ENCODE measurements at places on chromosomes 1 and 21.

DNA sequence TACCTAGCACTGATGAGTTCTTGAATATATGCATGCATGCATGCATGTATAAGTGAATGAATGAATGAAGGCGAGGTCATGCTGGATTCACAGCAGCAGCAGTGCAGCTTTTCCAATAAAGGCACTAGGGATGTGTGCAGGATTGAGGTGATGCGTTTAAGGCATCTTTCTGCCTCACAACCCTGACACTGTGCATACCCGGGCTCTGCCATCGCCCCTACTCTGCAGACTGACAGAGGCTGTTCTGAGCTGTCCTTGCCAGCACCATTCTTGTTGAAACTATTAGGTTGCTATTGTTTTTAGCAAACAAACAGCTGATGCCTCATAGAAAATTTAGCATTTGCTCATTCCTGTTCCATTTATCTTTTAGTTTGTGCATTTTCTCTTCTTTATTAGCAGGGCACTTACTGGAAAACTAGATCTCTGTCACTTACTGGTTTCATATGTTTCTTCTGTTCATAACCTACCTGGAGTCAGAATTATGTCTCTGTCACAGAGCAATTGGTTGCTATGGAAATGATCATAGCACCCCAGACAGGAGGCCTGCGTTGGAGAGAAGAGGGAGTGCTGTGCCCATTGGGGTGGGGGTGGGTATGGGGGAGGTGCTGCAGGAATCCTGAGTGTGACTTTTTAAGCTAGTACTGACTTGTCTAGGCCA is 79.0 kb downstream of the CD58 start:
- DNase-seq: no peak

DNA sequence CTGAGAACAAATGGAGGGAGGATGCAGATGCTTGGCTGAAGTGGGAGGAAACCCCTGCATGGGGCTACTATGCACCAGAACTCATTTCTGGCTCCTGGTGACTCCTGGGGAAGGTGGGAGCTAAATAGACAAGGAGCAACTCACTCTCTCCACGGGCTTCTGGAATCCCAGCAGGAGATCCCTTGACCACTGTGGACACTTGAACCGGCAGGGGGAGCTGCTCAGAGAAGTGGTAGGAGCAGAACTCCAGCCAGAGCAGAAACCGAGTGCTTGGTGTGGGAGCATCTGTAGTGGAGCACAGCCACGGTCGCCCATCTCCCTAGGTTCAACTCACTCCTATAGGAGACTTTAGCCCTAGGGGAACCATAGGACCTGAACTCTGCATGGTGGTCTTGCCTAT is 205.6 kb upstream of the GJB5 start:
- DNase-seq: no peak

DNA sequence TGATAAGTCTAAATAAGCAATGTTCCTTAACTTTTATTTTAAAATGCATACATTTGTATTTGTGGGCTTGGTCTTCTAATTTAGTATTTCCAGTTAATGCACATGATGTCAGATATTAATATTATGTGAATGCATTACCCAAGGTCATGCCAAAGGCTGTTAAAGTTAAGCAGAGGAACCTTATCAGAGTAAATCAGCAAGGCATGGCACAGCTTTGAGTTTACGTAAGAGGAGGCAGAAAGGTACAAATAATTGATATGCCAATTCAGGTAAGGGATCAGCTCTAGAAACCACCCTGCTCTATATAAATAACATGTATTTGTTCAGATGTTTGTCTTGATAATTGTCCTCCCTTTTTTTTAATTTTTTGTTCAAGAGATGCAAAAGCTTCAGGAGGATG is 64.5 kb upstream of the CHRM3 start:
- DNase-seq: no peak

DNA sequence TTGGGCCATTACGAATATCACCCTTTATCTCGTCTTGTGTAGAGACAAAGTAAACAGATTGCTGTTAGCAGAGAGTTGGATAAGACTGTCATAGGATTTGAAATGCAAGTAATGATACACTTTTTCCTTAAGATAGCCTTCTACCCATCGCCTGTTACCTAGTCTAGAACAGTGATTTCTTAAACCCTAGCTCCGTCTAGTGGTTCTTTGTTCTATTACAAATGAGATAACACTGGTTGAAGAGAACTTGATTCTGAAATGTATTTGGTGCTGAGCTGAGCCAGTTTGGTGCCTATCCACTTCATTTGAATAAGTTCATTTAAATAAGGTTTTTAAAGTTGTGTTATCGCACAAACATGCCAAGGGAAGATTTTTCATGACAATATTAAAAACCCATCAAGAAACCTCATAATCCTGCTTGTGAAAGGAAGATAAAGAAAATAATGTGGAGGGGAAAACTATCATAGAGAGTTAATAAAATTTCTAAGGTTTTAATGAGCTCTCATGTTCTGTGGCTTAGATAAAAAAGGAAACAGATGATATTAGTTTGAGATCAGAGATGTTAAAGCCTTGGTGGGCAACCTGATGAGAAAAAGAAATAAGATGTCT is 1.5 kb upstream of the KCNH1 start:
- DNase-seq: no peak

- DNase-seq: no peak
Observed at GRCh38 chr1:100065183-100065968, 67.4 kb downstream of the SASS6 start.

GRCh38 chr1:21685946-21686678 is 17.0 kb upstream of the RAP1GAP start:
- no peak for DNase-seq

GRCh38 chr1:230109895-230110667 is 43.0 kb downstream of the GALNT2 start:
- no peak for DNase-seq

- DNase-seq: no peak
Observed at GRCh38 chr1:243849421-243850201, 432 bp downstream of the AKT3 start.

- peak; percentile 88 for DNase-seq
Observed at GRCh38 chr1:226001963-226002666, 3.0 kb upstream of the SDE2 start.

GRCh38 chr21:29219165-29219770 is 79.5 kb upstream of the BACH1 start:
- DNase-seq: no peak

DNA sequence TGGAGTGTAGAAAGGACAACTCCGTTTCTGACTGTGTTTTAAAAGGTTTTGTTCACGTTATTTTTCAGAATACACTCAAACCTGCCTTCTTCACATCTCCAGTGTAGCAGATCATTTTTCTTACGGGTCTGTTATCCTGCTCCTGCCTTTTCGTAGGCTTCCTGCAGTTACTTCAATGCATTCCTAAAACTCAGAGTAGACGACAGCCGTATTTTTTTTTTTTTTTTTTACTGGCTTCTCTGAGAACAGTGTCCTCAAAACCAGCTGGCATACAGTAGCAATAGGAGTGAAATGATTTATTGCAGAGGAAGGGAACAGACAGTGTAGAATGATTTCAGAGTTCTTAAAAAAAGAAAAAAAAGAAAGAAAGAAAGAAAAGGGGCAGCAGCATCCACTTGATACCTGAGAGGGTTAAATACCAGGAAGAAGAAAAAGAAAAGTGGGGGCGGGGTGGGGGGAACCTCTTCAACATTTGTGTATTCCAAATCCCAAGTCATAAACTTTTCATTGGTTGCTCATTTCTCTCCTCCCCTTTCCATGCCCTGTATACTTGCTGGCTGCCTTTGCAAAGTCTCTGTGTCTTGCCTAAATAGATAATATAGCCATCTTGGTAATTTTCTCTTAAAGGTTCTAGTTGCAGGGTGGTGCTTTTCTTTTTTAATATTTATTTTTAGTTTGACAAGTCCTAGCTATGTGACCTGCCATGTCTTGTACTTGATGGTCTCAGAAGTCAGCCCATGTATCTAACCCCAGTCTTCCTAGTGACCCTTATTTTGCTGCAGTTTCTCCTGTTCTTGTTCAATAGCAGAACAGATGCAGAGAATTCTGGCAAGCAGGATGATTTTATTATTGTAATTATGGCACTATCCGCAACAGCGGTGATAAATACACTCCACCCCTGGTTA is 2.8 kb downstream of the TGFB2 start:
- no peak for DNase-seq

DNA sequence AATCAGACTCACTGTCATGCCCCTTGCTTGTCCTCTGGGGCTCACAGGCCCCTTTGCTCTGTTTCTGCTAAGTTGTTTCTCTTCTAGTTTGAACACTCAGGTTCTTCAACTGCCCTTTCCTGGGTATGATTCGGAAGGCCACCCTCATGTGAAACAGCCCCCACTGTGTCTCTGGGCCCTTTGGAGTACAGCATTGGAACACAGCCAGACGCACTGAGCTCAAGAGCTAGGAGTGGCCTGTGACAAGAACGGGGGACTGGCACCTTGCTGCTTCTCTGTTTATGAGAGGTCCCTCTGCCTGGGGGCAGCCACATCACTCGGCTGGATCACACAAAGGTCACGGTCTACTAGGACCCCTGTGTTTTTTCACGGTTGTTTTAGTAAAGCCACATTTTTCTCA is 114.4 kb upstream of the ZC3H12A start:
- no peak for DNase-seq

GRCh38 chr1:4380564-4381168 is 273.7 kb upstream of the AJAP1 start:
- DNase-seq: no peak

GRCh38 chr1:212070720-212071302 is 35.3 kb downstream of the DTL start:
- DNase-seq: no peak

GRCh38 chr21:22871692-22872091 is 1873.5 kb downstream of the NCAM2 start:
- no peak for DNase-seq

GRCh38 chr1:56627636-56628039 is 17.5 kb upstream of the PRKAA2 start:
- no peak for DNase-seq

DNA sequence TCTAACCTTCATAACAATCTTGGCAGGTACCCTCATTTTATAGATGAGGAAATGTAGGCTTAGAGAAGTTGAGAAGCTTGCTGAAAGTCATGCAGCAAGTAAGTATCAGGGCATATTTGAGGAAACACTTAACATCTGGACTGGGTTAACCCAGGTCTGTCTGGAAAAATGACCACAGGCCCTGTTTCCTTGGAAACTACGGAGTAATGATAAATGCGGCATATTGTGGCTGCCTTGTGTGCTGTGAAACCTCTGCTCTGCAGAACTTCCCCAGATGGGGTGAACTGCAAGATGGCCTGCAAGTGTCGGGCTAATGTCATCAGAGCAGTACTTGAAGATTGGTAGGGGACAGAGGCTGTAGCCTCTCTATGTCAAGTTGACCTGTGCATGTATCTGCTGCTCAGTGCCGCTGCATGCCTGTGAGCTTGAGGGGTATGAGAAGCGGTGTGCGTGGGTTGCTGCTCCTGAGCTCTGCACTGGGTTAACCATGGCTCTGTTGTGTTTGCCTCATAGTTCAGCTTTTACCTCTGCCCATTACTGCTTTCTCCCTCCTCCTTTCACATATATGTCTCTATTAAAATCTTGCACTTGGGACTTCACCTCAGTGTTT is 83.1 kb downstream of the WDR3 start:
- DNase-seq: no peak

DNA sequence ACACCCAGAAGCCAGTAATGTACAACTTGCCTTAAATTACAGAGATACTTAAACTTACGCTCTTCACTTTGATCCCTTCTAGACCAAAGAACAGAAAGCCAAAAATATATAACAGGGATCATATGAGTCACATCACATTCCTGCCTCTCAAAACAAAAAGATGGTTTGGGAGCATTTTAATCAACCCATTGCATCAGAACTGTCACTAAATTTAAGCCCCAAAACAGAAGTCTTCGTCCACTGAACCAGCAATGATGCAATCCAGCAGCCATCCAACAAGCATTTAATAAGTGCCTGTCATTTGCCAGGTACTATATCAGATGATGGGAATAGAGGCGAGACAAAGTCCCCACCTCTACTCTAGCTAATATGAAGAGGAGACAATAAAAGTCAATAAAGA is 42.7 kb upstream of the GLIS1 start:
- DNase-seq: no peak

All from ascending aorta (tissue), 2 donors.